ENCODE measurements at places on chromosomes 2 and 18.
A peak's percentile ranks its signal among the peaks of the same experiment; 100 is the strongest.

DNA sequence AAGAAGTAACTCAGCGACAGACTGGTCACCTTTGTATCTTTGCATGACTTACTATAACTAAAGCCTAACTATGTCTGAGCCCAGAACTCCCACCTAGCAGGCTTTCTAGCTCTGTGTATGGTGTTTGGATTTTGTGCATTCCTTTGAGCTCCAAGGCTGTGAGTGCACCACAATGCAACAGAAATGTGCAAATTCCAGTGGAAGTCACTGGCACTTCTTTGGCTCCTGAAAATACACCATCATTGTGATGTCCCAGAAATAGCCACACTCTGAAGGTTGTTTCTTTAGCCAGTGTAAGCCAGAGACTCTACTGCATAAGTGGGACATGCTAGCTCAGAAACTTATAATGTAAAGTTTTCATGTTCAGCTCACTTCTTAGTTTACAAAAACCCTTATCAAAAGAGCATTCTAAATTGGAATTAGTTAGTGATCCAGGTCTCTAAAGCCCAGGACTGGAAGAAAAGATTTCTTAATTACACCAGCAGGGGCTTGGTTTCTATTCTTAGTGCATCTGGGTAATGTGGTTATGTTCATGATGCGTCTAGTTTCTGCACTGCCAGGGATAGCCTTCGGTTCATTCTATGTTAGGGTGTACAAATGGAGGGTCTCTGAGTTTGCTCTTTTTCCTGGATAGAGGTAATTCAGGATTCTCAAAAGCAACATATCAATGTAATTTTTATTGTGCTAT is 1239.5 kb upstream of the ZEB2 start:
- DNase-seq: no peak

- no peak for DNase-seq
Measured at GRCh38 chr2:105407946-105408743, 9.3 kb upstream of the FHL2 start.

GRCh38 chr2:234324116-234324515 is 172.8 kb downstream of the ARL4C start:
- no peak for DNase-seq

DNA sequence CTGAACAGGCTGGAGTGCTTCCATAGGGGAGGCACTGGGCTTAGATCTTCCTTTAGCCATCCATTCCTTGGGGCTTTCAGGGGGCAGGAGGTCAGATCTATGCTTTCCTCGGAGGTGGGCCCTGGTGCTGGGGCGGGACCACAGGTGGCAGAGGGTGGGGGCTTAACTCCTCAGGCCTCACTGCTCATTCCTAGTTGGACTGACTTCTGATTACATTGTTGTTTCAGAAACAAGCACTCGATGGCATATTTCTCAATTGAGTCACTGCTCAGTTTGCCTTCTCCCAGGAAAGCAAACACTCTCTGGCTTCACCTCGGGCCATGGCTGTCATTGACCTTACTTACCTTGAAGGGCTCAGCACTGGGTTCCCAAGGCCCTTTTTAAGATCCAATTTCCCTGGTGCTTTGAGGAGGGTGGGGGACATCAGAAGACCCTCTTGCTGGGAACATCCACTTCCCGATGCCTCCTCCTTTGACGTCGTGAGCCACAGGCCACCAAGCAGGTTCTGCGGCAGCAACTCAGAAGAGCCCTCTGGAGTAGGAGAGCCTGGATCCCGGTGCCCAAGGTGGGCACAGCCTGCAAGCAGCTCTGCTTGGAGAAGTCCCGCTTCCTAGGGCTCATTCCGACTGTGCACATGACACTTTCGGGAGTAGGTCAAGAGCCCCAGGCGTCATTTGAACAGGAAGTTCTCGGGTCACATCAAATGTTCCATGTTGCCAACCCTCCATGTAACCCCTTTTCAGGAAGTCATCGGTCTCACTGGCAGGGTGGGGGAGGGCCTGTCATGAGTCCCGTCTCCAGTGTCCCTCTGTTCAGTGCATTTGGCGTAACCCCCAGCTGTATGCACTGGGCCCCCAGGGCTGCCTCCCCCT is 40.6 kb downstream of the SDC1 start:
- no peak for DNase-seq

DNA sequence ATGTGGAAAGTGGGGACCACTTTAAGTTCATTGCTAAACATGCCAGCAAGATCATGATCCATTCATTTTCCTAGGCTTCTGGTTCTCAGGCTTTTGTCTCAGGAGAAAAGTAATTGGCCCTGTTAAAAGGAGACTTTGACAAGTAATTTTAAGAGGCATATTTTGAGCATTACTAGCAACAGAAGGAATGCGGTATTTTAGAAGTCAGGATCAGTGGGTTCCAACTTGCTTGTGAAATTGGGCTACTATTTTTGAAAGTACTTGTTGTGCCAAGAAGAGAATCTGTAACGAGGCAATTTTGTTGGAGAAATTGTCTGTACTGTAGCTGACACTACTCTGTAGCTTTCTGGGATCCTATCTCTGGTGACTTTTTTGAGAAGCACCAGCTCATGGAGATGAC is 59.4 kb downstream of the CERS6 start:
- DNase-seq: no peak

GRCh38 chr18:11668441-11669169 is 20.5 kb upstream of the GNAL start:
- DNase-seq: peak; percentile 17

DNA sequence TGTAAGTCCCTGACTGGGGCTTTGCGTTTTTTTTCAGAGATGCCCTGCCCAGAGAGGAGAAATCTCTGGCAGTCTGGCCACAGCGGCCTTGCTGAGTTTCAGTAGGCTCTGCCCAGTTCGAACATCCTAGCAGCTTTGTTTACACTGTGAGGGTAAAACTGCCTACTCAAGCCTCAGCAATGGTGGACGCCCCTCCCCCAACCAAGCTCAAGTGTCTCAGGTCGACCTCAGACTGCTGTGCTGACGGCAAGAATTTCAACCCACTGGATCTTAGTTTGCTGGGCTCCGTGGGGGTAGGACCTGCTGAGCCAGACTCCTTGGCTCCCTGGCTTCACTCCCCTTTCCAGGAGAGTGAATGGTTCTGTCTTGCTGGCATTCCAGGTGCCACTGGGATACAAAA is 31.7 kb downstream of the L3MBTL4 start:
- DNase-seq: peak; percentile 64

GRCh38 chr18:22728016-22728415 is 205.1 kb upstream of the RBBP8 start:
- no peak for DNase-seq

DNA sequence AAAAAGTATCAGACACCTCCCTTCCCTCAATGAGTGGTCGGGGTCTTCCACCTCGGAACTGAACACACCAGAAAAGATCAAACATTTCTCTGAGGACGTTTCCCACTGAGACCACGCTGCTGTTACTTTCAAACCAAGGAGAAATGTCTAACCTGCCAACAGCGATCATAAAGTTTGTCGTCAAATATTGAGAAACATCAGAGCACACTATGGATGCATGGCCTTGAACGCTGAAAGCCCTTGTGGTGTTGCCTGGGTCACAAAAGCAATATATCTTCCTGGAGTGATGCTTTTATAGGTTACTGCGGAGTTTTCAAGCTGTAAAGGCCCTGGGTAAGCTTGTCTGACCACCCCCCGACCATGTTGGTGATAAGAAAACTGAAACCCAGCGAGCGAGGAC is 70.2 kb upstream of the ID2 start:
- no peak for DNase-seq

DNA sequence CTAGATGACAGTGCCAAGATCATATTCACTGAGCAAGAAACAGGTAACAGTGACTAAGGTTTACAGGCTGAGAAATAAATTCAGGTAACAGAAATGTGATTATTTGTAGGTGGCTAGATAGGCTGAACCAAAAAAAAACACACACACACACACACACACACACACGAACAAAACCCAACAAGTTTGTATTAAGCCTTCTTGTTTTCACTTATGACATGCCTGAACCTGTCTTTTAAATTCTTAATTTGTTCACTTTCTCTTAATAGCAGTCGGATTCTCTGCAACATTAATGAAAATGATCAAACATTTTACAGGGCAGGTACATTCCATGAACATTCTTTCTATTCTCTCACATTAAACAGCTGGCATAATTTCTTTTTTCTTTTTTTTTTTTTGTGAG is 18.8 kb upstream of the KIDINS220 start:
- no peak for DNase-seq

DNA sequence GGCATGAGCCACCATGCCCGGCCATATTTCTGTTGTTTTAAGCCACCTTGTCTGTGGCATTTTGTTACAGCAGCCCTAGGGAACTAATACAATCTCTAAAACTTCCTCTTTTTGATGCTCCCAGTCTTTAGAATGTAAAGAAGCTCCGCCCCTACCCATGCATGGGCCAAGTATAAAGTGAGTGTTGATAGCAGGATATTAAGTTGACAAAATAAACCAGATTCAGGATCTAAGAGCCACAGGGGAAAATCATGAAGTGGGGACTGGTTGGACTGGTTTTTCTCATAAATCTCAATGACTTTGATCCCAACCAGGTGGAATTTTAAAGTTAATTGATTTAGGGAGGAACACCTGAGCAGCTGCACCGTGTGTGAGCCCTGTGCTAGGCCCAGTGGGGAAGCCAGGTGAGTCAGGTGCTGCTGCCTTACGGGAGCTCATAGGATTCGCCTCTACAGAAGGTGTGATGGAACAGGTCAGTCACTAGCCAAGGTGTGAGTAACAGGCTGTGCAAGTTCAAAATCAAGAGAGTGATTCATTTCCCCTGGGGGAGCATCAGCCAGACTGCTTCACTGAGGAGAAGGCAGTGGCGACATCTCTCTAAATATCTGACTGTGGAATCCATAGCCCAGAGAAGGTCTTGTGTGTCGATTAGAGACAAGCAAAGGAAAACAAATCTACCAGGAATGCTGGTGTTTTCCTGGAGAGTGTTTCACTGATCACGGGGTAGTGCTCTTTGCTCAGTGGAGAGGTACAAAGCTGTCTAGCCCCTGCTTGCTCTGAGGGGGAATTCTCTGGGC is 63.0 kb upstream of the MSH2 start:
- DNase-seq: peak; percentile 68

GRCh38 chr2:125564471-125564870 is 1091.5 kb upstream of the GYPC start:
- DNase-seq: peak; percentile 10

DNA sequence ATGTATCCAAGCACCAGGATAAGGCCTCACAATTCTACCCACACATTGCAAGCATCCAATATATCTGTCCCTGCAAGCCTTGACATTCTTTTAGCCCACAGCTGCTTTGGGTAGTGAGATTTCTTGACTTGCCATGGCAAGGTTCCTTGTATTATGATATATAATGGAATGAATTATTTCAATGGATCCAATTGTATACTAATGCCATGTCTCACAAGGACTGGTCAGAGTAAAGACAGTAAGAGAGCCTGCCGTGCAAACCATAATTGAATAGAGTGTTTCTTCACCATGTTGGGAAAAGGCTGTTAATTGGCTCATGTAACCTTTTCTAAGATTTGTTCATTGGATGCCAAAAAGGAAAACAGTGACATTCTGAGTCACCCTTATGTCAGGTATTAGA is 64.3 kb upstream of the RBBP8 start:
- DNase-seq: no peak

GRCh38 chr2:145625111-145625510 is 1105.2 kb upstream of the ZEB2 start:
- DNase-seq: no peak

GRCh38 chr2:41724465-41724864 is 323.4 kb upstream of the PKDCC start:
- no peak for DNase-seq

- peak; percentile 27 for DNase-seq
Measured at GRCh38 chr2:196171946-196172345, 568 bp upstream of the STK17B start.

DNA sequence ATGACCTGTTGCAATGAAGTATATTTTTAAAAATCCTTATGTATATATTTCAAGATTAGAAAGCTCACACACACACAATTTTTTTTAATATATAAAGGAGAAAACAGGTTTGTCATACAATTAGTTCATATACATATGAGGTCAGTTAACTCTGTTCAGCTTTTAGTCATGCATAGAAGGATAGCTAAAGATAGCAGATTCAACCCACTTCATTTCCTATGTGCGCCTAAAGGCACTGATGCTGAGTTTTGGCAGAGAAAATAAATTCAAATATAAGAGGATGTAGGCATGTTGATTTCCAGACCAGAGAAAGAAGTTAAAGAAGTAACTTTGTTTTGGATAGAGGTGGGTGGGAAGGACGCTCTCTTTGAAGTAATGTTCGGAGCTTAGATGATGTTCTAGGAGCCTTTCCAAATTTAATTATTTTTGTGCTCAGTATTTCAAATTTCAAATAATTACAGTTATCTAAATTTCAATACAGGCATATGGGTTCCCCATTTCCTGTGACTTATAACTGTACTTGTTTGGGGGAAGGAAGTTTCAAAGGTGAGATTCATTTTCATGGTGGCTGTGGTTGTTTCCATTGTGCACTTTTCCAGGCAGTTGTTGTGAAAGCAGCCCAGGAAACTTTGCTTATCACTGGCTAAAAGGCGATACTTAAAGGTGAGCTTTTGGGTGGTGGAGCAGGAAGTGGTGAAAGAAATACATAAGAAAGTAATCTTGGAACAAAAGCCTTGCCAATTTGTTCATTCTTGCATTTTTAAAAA is 523.4 kb upstream of the FANCL start:
- no peak for DNase-seq

DNA sequence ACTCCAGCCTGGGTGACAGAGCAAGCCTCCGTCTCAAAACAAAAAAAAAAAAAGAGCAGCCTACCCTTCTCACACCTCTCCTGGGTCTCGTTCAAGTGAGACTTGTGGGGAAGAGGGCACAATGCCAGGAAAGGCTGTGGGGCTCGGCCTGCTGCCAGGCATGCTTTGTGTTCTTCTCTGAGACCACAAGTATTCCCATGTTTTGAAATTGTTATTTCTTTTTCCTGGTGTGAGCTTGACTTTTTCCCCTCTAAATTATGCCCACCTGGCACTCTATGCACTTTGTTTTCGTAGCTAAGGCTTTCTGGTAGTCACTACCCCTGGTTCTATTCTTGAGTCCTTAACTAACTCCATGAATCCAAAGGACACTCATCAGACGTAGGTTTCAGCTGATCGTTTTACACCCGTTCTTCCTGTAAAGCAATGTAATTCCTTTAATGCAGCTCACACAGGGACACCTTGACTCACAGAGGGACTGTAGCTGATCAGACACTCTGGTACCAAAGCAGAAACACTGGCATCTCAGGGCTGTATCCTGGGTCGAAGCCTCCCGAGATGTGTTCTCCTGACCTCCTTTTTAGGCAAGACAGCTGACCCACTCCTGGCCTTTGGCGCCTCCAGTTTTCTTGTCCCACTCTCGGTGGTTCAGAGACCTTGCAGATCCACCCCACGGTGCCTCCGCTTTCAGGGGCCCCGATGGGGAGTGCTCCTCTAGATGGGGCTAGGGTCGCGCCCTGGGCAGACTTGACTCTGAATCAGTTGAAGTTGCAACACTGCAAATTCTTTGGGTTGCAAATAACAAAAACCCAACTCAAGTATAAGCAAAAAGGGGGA is 193.3 kb upstream of the AGAP1 start:
- no peak for DNase-seq

Data from ELF-1 (cell line).